ENCODE measurements at places on chromosomes 6 and 20.

GRCh38 chr20:45230631-45231030 lies 9.5 kb downstream of the SEMG2 start:
- no peak for DNase-seq

GRCh38 chr20:90651-91050 lies 3.2 kb downstream of the DEFB125 start:
- no peak for DNase-seq

GRCh38 chr6:10837009-10837621 lies 1.2 kb downstream of the MAK start:
- peak; percentile 11 for DNase-seq

- DNase-seq, result peak; percentile 85
Measured at GRCh38 chr6:29552512-29553051, 7.0 kb downstream of the UBD start.

DNA sequence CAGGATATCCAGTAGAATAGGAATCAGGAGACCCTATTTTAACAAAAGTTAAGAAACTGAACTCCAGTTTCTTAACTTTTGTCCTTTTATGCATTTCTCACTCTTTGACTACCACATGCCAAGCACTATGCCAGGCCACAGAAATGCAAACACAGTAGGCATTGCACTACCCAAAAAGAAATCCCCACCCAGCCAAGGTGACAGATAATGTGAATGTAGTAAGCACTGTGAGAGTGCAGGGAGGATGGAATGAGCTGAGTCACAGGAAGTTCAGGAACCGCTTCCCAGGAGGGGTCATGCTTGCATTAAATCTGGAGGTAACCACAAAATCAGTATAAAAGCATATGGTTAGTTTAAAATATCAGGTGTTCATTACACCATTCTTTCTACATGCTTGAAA lies 20.1 kb upstream of the FAM83C start:
- no peak for DNase-seq

GRCh38 chr6:169450097-169450496 lies 196.5 kb upstream of the THBS2 start:
- no peak for DNase-seq

DNA sequence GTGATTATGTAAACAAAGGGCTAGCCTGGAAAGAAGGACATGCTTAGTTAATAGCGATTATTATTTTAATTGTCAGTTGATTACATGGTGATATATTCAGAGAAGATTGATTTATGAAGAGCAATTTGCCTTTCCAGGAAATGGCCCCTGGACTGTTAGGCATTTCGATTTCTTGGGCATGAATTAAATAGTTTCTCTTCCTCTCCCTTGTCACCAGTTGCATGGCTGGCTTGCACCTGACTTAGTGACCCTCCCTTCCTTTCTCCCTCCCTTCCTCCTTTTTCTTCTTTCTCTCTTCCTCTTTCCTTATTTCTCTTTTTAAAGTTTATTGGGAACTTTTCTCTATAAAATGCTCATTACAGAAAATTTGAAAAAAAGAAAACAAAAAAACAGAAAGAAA lies 235.4 kb downstream of the CDC5L start:
- no peak for DNase-seq

- DNase-seq, result no peak
Measured at GRCh38 chr20:2004171-2004570, 10.3 kb upstream of the PDYN start.

DNA sequence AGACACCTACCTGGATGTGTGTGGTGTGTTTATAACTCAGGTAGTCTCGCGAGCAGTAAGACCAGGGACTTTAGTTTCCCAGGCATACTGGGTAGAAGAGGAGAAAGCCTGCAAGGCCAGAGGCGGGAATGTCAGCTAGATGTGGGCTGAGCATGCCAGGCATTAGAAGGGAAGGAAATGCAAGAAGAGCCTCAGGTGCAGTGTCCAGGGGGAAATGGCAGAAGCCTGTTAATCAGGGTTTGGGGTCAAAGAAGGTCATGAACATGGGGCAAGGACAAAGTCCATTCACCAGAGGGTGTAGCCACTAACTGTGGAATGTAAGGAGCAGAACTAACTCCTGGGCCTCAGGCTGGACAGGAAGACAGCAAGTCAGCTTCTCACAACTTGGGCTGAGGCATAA lies 305.0 kb downstream of the SMOC2 start:
- no peak for DNase-seq

DNA sequence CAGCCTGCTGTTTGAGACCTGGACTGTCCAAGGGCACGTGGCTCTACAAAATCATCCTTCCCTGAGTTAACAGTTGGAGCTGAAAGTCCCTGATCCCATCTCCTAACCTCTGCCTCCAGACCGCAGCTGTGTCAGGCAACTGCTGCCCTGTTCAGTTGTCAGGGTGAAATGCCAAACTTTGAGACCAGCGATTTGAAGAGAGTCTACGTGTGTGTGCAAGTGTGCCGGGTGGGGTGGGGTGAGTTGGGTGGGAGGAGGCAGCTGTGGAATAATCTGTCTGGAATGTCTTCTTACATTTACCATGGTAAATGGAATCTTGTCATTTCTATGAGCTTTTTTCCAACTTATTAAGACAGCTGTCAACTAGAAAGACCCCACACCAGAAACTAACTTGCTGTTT lies 81.0 kb upstream of the FAM8A1 start:
- DNase-seq, result no peak

- DNase-seq, result no peak
Measured at GRCh38 chr20:59015411-59015810, 3.8 kb upstream of the TUBB1 start.

DNA sequence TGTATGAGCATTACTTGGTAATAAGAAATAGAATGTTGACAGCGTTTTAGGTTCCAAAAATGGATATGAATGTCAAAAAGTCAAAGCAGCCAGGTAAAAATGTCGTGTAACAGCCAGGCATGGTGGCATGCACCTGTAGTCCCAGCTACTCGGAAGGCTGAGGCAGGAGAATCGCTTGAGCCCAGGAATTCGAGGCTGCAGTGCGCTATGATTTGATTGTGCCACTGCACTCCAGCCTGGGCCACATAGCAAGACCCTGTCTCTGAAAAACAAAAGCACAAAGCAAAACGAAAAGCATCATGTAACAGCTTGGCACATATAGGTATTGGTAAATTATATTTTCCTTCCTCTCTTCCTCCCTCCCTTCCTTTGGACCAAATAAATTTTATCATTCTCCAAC lies 16.2 kb upstream of the FOXP4 start:
- DNase-seq, result no peak

DNA sequence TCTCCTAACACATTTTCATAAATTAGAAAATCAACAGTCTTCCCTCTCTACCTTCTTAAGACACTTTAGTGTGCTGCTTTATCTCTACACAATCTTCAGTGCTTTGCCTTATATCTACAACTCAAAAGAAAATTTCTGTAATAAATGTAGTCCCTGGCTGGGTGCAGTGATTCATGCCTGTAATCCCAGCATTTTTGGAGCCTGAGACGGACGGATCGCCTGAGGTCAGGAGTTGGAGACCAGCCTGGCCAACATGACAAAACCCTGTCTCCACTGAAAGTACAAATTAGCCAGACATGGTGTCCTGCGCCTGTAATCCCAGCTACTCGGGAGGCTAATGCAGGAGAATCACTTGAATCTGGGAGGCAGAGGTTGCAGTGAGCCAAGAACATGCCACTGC lies 9.7 kb upstream of the EDN1 start:
- no peak for DNase-seq

GRCh38 chr6:6678185-6678671 lies 89.7 kb downstream of the LY86 start:
- no peak for DNase-seq

DNA sequence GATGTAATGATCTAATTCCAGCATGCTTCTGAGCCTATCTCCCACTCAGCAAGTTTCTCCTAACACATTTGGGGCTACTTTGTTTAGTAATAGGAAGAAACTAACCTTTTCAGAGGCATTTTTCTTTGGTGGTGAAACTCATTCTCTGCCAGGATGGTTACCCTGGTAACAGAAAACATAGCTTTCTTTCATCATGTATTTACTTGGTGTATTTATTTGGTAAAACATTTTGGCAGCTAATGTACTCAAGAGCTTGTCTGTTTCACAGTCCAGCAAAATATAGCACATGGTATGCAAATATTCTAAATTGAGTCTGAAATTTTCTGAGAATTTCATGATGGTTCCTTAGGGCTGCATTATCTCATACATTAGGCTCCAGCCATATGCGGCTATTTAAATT lies 100.0 kb downstream of the SLC35B3 start:
- no peak for DNase-seq

- no peak for DNase-seq
Measured at GRCh38 chr6:45302832-45303231, 25.3 kb upstream of the RUNX2 start.

GRCh38 chr20:36030149-36030548 lies 61.8 kb downstream of the CNBD2 start:
- DNase-seq, result no peak

- DNase-seq, result no peak
Measured at GRCh38 chr6:90082847-90083246, 188.6 kb downstream of the GJA10 start.

DNA sequence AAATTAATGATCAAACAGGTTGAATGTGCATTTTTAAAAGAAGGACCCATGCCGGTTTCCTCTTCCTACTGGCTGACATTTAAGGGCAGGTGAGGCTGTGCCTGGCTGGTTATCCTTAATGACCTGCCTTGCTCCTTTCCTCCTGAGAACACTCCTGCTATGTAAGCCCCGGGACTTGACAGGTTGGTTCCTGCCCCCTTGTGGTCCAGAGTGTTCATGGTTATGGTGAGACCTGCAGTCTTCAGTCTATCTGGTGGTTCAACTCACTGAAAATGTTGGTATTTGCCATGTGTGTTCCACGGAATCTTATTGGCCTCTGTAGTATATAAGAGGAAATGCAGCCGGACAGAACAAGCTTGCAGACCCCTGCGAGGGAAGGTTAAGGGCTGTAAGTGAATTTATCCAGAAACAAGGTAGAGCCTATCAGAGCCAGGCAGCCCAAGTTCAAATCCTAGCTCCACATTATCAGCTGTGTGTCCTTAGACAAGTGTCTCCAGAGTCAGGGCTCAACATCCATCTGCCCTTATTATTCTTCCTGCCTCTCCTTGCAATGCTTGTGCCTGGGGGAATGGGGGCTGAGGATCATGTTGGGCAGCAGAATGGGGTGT lies 5.2 kb upstream of the BPIFA3 start:
- peak; percentile 56 for DNase-seq

- no peak for DNase-seq
Measured at GRCh38 chr6:160031871-160032270, 63.0 kb downstream of the IGF2R start.

GRCh38 chr6:151060096-151060765 lies 179.5 kb upstream of the AKAP12 start:
- DNase-seq, result no peak

DNA sequence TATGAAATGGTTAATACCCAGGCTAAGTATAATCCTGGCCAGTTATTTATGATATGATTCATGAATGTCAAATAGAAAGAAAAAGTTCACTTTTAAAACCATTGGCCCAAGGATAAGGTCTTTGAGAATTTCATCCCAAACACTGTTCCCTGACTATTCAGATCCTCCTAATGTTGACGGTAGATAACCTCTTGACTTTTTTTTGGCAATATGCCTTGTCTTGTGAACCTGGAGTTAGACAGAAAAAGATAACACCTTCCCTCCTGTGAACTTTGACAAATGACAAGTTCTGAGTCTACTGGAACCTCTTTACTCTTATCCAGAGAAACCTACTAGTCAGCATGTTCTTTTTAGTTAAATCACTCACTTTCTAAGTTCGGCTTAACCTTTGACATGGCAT lies 166.8 kb upstream of the PREP start:
- DNase-seq, result no peak

- DNase-seq, result no peak
Measured at GRCh38 chr20:13613917-13614316, 24.8 kb downstream of the TASP1 start.

- DNase-seq, result no peak
Measured at GRCh38 chr6:113824866-113825265, 32.3 kb upstream of the MARCKS start.

DNA sequence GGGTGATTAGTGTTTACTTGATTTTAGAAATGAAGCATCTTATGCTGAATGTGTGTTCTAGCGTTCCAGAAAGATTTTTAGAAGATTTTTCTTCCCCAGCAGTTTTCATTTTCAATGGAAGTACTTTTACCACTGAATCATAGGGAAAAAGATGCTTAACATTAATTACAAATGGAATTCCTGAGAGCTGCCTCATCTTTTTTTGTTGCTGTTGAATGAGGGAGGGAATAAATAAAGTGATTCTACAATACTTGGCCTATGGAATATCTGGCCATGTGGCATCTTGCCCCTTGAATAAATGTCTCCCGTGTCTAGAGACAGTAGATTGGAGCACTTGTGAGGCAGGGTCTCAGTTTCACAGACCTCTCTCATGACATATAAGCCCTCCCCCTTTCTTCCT lies 44.1 kb upstream of the SLC22A1 start:
- no peak for DNase-seq

- no peak for DNase-seq
Measured at GRCh38 chr20:1370548-1371110, 22.2 kb downstream of the FKBP1A start.

GRCh38 chr6:56434606-56435005 lies 187.2 kb upstream of the COL21A1 start:
- no peak for DNase-seq

DNA sequence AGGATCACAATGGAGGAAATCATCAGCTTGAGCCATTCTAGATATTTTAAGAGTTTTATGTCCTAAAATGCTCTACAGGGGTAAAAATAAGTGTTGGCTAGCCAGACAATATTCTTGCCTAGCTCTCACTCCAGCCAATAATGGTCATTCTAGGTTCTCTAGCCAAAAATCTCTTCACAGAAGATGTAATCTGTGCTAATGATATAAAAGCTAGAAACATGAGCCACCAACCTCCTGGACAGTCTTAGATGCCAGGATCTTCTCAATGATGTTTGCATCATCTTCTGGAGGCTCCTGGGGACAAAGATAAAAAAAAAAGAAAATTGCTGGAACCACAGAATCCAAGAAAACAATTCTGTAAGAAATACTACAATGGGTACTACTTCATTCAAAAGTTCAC lies 119.1 kb downstream of the CHD6 start:
- DNase-seq, result no peak

DNA sequence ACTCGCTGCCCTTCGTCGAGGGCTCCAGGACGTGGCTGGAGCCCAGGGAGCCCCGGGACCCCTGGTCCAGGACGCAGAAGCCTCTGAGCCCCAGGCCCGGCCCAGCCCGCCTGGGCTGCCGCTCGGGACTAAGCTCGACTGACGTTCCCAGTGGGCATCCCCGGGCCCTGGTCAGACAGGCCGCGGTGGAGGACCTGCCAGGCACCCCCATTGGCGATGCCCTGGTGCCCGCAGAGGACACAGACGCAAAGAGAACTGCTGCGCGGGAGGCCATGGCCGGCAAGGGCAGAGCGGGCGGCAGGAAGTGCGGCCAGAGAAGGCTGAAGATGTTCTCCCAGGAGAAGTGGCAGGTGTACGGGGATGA lies 28.9 kb downstream of the ZNF831 start:
- DNase-seq, result no peak

DNA sequence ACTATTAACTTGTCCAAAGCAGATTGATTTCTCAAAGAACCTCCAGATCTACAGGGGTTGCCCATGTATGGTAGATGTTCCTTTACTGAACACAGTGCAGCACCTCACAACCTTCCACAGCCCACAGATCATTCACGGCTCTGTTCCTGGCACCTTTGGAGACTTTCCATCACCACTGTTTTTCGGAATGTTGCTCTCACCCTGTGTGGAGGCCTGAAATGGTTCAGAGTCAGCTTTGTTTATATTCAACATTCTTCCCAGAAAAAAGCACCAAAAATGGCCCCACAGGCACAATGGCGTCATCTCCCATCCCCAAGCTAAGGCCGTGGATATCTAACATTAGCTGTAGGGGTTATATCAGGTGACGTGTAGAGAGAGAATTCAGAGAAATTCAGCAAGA lies 74.7 kb downstream of the DHX35 start:
- no peak for DNase-seq
